K562 (cell line): ENCODE measurements at places on chromosomes 1 and 21.

DNA sequence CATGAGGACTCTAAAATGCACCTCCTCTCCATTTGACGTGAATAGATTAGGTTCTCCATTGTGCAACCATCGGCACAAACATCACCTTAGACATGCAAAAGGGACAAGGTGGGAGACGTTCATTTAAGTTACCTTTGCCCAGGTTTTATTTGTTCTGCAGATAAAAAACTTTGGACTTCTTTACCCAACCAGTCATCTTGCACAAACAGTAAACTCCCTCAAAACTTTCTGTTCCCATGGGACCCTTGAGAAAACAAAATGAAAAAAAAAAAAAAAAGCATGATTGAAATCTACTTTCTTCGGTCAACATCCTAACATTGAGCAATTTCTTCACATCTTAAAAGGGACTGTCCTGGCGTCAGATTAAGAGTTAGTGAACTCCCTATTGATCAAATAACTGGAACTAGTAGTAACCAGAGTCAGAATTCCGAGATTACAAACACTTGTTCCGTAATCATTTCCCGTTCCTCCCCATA is 31.4 kb upstream of the PROX1 start:
- DNase-seq: no peak

GRCh38 chr1:166193057-166193698 is 26.4 kb upstream of the FAM78B start:
- no peak for DNase-seq

GRCh38 chr1:229107304-229107815 is 163.6 kb upstream of the RAB4A start:
- no peak for DNase-seq

- DNase-seq: no peak
Measured at GRCh38 chr1:239843541-239843940, 248.1 kb upstream of the FMN2 start.

DNA sequence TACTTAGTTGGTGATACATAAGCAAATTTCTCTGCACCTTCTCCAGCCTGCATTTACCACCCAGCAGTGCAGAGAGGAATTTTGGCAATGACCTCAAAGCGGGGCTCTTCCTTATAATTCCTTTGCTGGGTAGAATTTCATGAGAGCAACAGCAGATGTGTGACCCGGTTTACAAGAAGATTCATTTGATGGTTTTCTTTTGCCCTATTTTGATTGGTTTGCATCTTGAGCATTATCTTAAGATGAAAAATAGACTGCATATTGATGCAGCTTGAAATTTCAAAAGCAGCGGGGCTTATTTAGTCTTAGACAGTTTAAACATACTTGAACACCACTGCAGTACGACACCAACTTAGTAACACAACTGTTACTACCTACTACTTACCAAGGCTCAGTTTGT is 378.9 kb downstream of the TTLL7 start:
- no peak for DNase-seq

GRCh38 chr1:228833911-228834688 is 98.8 kb downstream of the RHOU start:
- no peak for DNase-seq

- DNase-seq: peak; percentile 61
Measured at GRCh38 chr1:45340816-45341466, 701 bp upstream of the MUTYH start.

DNA sequence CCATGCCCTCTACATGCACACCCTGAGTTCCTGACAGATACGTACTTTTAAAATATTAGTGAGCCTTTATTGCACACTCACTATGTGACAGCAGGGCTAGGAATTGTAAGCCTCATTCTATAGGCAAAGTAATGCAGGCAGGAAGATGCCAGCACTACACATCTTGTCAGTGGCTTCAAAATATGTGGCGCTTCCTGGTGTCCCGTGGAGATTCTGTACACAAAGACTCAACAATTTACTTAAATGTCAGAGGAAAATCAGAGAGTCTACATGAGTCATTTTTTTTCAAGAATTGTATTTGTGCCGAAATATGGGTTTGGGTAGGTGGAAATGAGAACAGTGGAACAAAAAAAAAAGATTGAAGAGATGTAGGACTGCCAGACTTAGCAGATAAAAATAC is 27.6 kb downstream of the RNASEL start:
- DNase-seq: no peak

DNA sequence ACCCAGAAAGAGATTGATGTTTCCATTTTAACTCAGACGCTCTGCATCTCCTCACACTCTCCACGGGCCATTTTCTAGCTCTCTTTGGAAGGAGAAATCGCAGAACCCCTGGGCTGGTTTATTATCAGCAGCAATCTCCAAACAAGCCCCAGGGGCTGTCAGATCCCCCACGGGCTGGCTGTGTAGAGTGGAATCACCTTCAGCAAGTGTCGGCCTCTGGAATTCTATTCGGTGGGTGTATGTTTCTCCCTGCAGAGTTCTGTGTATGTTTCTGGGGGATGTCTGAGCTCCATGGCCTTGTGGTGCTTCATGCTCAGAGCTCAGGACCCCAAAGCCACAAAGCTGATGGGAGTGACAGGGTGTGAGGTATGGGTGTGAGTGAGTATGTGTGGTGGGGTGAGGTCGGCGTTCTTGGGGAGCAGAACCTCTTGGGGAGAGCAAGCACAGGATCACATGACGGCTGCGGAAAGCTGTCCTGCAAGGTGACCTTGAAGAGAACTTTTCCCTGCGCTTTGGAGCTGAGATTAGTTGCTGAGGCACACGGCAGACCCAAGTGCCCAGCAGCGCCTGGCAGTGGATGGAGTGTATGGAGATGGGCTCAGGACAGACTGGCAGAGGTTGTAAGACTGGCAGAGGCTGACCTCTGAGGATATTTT is 489 bp downstream of the ACOT11 start:
- DNase-seq: peak; percentile 7

DNA sequence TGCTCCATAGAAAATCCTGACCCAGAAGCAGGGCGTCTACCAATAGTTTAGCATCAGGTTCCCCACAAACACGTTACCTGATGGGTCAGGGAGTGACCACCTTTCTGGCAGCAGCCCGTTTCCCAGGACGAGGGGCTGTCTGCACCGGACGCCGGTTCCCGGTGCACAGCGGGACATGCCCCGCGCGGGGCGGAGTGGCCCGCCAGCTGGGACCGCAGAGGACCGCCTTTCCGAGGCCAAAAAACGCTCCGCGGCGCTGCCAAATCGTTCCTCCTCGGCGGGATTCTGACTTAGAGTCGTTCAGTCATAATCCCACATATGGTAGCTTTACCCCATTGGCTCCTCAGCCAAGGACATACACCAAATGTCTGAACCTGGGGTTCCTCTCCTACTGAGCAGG is 126.1 kb downstream of the LIPI start:
- DNase-seq: no peak

GRCh38 chr1:9235560-9235959 is 986 bp downstream of the H6PD start:
- DNase-seq: no peak

DNA sequence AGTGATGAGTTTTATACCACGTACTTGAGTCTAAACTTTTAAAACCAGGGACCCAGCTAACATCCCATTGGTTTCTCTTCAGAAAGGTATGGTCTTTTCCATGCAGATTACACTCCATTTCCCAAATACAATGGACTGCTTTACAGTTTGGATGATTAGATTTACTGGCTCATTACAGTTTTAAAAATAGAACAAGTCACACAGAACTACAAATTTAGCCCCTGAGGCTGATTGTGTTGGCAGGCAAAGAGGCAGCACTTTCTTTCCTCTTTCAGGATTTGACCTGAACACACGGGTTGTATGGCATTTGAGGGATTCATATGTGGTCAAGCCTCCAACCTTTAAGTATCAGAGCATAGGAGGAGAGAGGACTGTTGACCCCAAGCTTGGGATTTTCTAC is 21.8 kb upstream of the VTCN1 start:
- no peak for DNase-seq

DNA sequence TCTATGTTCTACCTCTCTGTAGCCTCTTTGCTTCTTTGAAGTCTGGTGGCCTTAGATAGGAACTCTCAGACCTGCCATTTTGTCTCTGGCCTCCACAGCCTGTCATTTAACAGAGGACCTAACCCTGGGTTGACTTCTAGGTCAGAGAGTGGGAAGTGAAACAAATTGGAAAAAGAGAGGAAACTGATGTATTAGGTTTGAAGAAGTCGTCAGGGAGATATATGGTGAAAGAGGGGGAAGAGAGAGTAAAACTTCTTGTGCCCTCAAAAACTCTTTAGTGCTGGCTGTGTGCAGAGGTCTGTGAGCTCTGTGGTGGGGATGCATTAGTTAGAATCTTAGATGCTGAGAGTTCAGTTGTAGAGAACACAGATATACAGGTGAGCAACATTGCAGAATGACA is 30.2 kb upstream of the CD1D start:
- DNase-seq: no peak

DNA sequence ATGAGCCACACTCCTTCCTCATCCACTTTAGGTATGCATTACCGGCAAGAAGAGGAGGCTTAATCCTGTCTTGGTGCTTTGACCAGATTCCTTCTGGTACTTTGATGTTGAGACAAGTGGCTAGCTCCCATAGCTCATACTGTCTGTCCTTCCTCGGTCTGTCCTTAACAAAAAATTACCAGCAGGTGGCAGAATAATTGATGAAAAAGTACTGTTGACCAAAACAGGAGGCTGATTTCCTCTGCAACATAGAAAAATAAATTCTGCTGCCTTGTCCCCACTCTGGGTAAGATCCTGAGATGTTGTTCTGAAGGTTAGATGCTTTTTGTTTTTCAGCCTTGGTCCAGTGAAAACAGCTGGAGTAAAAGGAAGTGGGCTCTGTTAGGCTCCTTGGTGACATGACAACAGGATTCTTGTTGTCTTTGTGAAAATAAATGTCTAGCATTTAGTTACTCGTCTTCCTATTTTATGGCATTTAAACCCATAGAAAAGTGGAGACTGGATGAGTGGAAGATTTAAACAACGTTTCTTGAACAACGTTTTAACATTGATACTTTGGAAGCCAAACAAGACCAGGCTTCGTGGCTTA is 11.2 kb upstream of the HJV start:
- peak; percentile 75 for DNase-seq

DNA sequence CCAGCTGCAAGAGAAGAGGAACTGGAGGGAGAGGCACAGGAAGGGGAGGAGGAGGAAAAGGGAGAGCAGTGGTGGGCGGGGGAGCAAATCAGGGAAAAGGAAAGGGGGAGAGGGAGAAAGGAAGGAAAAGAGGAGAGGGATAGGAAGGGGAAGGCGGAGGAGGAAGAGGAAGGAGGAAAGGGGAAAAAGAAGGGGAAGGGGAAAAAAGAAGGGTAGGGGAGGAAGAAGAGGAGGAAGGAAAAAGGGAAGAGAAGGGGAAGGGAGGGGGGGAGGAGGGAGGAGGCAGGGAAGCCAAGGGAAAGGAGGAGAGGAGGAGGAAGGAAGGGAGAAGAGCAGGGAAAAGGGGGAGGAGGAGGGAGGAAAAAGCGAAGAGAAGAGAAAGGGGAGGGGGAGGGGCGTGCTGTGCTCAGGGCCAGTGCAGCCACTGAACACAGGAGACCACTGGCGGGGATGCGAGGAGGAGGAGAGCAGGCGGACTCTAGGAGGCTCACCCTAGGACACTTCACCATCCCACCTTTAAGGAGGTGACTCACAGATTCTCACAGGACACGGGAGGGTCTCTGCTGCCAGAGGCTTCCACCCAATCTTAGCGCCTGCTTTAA is 33.1 kb downstream of the PGBD5 start:
- DNase-seq: no peak

DNA sequence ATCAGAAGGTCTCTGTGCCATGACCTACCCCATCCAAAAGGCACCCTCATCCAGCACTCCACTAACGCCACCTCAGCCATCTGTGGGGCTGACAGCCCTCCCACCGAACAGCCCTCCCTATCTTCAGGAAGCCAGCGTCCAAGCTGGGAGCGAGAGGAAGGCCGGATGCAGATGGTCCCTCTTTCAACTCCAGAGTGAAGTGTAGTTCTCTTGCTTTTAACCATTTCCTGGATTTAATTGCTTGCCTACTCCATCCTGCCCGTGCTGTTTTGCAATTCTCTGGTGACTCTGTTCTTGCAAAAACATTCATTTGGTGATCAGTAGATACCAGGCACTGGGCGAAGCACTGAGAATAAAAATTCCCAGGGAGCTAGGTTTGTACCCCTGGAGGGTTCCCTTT is 8.2 kb upstream of the DYRK1A start:
- no peak for DNase-seq

DNA sequence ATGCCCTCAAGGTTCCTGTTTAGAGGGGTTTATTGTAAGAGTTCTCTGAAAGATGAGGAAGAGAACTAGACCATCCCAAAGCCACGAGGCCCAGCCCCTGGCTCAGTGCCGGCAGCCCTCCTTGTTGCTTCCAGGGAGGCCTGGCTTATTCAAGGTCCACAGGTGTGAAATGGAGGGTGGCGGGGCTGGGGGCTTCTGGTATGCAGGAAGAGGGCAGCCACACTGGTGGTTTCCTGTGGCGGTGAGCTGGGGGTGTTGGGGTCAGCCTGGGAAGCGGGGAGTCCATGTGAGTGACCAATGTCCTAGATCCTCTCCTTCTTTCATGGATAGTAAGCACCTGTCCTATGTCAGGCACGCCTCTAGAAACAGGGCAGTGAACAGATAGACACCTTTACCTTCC is 138.2 kb downstream of the CAMTA1 start:
- DNase-seq: no peak

DNA sequence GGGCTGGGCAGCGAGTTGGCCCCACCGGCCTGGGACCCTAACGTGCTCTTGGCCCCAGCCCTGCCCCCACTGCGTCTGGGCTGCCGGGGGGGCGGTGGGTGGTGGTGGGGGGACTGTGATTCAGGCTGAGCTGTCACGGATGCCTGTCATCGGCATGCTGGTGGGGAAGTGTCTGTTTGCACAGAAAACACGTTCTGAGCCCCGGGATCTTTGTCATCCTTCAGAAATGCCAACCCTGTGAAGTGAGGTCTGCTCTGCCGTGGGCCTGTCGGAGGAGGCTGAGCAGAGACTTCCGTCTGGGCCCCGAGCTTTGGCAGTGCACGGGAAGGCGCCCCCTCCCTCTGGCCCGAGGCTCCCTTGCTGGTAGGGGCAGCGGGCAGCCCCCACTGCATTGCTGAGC is 24.3 kb upstream of the PLCH2 start:
- no peak for DNase-seq

- DNase-seq: no peak
Measured at GRCh38 chr1:238642231-238642630, 744.1 kb upstream of the CHRM3 start.

DNA sequence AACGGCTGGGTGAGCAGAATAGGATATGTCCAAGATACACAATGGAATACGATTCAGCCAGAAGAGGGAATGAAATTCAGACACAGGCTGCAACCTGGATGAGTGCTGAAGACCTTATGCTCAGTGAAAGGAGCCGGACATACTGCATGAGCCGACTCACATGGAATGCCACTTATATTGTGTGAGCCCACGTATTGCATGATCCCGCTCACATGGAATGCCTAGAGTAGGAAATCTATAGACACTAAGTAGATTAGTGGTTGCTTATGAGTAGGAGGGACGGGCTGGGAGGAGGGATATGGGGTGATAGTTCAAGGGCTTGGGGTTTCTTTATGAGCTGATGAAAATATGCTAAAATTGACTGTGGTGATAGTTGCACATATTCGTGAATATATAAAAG is 26.8 kb downstream of the TMPRSS2 start:
- DNase-seq: no peak
